ENCODE measurements at places on chromosomes 16 and 17. TPM values are rescaled to one million over a fixed set of nuclear protein-coding genes. Genes with fewer than 3 reads are reported as not detected.

Gene CD300LB
- total RNA-seq: 0.80 TPM

Gene TMEM11
- 38.9 TPM for total RNA-seq

Gene CDT1
- total RNA-seq: 4.7 TPM

Gene TPPP3
- total RNA-seq: 99.5 TPM

Gene TBC1D3H
- not detected for total RNA-seq

Gene ST6GALNAC2
- 44.0 TPM for total RNA-seq

Gene KRT12
- total RNA-seq: not detected

Gene APOBR
- 17.0 TPM for total RNA-seq

Gene CCL23
- 6.9 TPM for total RNA-seq

Gene MT1H
- total RNA-seq: not detected

Gene TMEM92
- 8.4 TPM for total RNA-seq

Gene MOSMO
- total RNA-seq: 24.6 TPM

Gene GJC1
- 4.6 TPM for total RNA-seq

Gene KRT24
- not detected for total RNA-seq

Gene DECR2
- 11.5 TPM for total RNA-seq

Gene DNAH17
- 2.0 TPM for total RNA-seq

Gene TEKT5
- total RNA-seq: not detected

Gene TMEM235
- total RNA-seq: not detected

Gene ZNF830
- 10.9 TPM for total RNA-seq

Gene SEPTIN12
- total RNA-seq: not detected
